ENCODE measurements at places on chromosomes 16 and 17.

DNA sequence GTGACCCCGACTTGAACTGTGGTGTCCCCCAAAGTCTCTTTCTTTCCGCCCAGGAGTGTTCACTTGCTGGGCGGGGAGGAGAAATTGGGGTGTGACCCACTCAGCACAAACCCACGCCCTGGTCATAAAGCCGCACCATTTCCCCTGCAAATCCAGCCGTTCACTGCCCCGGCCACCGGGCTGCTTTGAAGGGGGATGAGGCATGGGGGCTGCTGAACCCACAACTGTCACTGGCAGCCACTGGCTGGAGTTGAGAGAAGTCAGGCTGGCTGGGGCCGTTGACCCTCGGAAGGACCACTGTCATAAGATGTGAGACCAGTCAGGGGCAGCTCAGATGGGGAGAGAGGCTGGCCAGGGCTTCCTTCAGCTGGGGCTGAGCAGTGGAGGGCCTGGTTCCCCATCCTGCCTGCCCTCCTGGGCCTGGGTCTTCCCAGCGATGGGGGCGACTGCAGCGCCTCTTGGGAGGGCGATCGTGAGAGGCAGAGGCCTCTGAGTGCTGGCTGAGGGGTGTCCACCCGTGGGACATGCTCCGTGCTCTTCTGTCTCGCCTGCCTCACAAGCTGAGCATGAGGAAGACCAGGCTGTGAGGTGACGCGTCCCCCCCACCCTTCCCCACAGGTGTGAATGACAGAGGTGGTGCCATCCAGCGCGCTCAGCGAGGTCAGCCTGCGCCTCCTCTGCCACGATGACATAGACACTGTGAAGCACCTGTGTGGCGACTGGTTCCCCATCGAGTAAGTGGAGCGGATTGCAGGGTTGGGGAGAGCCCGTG, 19.5 kb downstream of the C16orf90 start:
- no peak for DNase-seq

DNA sequence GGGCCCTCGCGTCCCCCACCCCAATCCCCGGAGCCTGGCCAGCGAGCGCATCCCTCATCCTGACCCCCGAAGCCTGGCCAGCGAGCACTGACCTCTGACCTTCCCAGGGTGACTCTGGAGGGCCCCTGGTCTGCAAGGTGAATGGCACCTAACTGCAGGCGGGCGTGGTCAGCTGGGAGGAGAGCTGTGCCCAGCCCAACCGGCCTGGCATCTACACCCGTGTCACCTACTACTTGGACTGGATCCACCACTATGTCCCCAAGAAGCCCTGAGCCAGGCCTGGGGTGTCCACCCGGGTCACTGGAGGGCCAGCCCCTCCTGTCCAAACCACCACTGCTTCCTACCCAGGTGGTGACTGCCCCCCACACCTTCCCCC, 2.3 kb downstream of the TPSD1 start:
- no peak for DNase-seq

GRCh38 chr17:80826955-80827645, 164.5 kb upstream of the CHMP6 start:
- no peak for DNase-seq

GRCh38 chr16:49699841-49700175, 156.1 kb downstream of the ZNF423 start:
- DNase-seq: no peak
